ENCODE measurements at places on chromosomes 3 and 15. TPM values are rescaled to one million over a fixed set of nuclear protein-coding genes. Genes with fewer than 3 reads are reported as not detected.

DNA sequence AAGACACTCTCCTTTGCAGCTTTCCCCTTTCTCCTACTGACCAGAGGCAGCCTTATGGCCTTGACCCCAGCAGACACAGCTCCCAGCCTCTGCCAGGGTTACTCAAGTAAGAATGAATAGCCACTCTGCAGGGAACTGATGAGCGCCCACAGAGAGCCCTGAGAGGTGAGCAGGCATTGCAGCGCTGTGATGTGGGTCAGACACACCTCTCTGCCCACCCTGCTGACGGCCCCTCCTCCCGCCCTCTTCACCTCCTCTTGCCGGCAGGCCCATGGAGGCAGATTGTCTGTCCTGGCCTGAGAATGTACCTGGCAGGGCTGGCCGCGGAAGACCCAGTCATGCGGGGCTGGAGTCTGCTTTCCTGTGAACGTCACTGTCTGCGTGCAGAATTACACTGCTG, 512.6 kb upstream of the PPP2R3A start:
- no peak for DNase-seq

DNA sequence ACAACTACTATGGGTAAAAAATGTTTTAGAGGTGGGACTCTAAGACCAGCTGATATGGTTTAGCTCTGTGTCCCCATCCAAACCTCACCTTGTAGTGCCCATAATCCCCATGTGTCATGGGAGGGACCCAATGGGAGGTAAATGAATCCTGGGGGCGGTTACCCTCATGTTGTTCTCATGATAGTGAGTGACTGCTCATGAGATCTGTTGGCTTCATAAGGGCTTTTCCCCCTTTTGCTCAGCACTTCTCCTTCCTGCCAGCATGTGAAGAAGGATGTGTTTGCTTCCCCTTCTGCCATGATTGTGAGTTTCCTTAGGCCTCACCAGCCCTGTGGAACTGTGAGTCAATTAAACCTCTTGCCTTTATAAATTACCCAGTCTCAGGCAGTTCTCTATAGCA, 45.7 kb downstream of the FAM98B start:
- no peak for DNase-seq

- peak; percentile 60 for DNase-seq
These were observed 74.0 kb upstream of the TTBK2 start for GRCh38 chr15:42994546-42994945.

DNA sequence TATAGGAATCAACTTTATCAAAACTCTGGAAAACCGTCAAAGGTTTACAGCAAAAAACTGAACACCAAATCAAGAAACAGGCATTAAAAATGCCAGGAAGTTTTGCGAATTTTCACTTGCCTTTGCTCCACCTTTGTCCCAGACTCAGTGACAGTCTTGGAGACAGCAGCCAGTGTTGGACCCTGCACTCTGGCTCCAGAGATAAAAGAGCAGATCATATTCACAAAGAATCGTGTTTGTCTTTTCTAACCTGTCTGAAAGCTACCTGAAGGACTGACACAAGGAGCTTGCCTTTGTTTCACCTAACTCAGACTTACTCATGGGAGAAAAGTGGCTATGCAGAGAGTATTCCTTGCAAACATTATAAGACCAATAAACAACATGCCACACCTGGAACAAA, 74.0 kb upstream of the TCF12 start:
- no peak for DNase-seq

DNA sequence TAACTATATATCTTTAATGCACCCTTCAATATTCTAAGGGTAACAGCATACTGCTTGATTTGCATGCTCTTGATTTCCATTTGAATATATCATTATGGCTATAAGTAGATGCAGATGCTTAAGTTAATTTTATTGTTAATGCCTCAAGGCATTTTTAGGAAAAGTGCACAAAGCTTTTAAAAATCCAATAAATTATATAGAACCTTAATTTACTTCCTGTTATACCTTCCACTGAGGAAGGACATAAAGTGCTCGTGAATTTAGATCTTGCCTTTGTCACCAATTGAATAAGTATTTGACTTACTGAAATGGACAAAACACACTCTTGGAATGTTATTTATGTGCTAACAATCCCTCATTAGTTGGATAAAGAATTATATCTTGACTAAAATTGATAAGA, 276.7 kb upstream of the CCDC54 start:
- no peak for DNase-seq

DNA sequence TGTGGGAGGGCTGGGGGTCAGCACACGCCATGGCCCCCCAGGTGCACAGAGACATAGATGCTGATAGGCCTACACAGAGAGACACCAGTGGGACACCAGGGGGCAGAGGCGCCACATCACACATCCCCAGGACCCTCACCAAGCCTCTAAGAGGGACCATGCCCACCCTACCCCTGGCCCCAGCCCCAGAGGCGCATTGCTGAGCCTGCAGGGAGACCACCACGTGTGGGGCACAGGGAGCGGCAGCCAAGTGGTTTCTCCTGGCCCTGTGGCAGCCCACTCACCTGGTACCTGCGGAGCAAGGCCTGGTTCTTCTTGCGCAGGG, 1.2 kb downstream of the CCDC9B start:
- no peak for DNase-seq

DNA sequence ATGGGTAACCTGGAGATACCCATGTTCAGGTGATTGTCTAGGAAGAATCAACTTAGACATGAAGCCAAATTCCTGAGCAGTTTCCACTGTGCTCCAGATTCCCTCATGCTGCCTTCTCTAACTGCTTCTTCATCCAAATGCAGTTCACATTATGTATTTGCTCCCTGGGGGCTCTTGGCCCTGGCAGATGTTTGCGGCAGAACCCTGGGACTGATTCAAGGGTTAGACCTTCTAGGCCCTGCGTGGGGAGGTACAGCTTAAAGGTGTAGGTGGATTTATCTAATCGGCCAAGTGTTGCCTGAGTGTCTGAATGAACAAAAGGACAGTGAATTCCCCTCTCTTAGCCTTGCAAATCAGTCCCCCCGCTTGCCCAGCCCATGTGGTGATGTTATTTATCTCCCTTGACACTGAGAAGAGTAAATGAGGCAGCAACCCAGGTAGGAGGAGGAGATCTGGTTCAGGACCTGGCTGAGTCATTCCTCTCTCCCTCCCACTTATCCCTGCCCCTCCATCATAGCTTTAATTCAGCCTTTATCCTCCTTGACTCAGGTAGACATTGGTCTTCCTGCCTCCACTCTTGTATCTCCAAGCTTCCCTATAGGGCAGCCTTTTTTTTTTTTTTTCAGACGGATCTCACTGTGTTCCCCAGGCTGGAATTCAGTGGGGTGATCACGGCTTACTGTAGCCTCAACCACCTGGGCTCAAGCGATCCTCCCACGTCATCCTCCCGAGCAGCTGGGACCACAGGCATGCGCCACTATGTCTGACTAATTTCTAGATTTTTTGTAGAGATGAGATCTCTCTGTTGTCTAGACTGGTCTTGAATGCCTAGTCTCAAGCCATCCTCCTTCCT, 54.8 kb downstream of the MAGEF1 start:
- DNase-seq, result peak; percentile 67

DNA sequence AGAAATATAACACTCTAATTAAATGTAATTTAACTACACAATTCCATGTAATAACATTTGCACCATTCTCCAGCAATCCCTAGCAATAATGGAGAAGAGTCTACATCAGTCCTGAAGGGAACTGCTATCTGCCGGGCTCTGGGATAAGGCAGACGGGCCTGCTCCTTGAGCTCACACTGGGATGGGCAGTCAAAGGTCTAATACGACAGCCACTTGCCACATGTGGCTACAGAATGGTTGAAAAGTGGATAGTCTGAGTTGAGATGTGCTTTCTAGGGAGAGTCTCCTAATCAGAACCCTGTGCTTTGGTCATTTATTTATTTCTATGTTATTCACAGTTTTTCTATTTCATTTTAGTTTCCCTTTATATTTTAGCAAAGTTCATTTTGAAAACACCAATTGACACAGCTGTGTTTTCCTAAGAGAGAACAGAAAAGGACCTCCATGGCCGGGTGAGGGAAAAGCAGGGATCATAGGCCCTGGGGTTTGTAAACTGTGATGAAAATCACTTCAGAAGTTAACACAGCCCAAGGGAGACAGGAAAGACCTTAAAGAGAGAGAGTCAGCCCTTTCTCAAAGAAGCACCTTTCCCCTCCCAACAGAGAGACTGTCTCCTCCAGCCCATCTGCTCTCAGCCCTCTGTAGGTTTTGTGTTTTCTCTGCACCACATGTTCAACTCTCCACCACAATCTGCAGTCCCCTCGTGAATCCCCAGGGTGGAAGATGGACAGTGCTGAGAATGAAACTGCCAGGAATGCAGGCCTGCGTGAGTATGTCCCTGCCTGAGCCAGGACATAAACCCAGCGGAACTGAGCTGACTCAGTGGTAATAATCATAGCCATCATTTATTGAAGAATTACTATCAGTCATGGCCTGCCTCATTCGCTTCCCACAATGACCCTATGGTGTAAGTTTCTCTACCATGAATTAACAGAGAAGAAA, 11.6 kb downstream of the FSIP1 start:
- DNase-seq, result no peak

DNA sequence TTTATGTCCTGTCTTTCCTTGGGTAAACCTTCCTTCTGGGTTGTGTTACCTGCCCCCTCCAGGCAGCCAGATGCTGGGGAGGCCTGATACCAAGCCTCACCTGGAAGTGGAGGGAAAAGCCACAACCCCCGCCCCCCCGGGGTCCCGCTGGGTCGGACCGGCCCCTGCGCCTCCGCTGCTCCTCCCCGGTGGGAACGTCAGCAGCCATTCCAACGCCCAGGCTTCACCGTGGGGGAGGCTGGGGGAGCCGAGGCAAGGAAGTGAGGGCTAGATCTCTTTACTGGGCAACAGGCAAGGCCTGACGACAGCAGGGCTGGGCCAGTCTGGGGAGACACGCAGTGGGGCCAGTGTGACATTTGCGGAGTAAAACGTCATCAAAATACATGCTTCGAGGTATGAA, 53.0 kb upstream of the SNRPA1 start:
- DNase-seq, result no peak

- DNase-seq, result no peak
These were observed 111.0 kb upstream of the STRIT1 start for GRCh38 chr3:155404486-155404885.

DNA sequence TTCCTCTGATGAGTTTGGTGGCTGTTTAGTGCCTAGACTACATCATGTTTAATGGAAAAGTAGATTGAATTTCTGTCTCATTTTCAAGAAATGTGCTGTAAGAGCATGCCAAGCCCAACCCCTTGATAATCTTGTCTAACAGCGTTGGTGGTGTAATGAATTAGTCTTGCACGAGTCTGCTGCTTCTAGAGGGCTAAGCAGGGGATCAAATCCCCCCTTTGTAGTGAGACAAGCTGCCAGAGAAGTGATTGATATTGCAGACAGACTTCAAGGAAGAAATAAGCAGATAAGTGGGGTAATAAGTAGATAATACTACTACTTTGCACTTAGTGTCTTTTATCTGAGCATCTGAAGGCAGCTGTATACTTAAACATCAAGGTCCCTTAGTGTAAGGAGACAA, 141.4 kb downstream of the TP63 start:
- peak; percentile 56 for DNase-seq

GRCh38 chr3:52396011-52396906, 48.6 kb downstream of the SEMA3G start:
- no peak for DNase-seq

GRCh38 chr15:81152799-81153198, 18.7 kb downstream of the CFAP161 start:
- DNase-seq, result no peak

- peak; percentile 82 for DNase-seq
These were observed 29.6 kb downstream of the PSMD6 start for GRCh38 chr3:63993653-63994079.

DNA sequence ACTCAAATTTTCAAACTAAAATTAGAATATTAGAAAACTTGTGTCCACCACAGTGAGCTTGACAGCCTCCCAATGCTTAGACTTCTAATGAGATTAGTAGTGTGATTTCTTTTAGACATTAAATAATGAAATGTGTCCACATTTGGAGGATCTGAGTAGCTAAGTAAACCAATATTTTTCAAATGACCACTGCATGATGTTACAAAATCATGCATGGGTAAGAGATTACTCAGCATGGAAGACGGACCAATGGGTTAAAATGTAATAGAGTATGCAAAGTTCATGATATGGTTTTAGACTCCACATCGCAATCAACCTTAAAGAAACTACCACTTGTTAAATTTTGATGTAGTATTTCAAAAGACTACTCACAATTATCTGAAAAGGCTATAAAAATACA, 130.6 kb downstream of the IMPG2 start:
- peak; percentile 34 for DNase-seq

GRCh38 chr3:10160346-10160745, 4.4 kb upstream of the IRAK2 start:
- DNase-seq, result no peak

- DNase-seq, result no peak
These were observed 10.7 kb downstream of the MUC13 start for GRCh38 chr3:124923833-124924232.

- no peak for DNase-seq
These were observed 242.6 kb upstream of the TPM1 start for GRCh38 chr15:62799919-62800318.

DNA sequence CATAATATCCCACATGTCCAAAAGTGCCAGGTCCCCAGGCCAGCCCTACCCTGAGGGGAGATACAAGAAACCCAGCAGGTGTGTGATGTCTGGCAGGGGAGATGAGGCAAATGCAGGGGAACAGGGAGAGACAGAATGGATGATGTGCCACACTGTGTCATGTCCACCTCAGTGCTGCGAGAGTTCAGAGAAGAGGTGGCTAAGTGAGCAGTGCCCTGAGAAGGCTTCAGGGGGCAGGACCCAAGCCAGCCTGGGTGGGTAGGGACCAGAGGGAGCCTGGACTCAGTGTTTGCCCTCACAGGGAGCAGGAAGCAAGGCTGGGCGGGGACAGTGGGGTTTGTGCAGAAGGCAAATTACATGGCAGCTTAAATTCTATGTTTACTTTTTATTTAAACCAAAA, 61.2 kb downstream of the KLHL6 start:
- DNase-seq, result no peak

GRCh38 chr3:16885593-16886302, 993 bp downstream of the PLCL2 start:
- DNase-seq, result no peak

DNA sequence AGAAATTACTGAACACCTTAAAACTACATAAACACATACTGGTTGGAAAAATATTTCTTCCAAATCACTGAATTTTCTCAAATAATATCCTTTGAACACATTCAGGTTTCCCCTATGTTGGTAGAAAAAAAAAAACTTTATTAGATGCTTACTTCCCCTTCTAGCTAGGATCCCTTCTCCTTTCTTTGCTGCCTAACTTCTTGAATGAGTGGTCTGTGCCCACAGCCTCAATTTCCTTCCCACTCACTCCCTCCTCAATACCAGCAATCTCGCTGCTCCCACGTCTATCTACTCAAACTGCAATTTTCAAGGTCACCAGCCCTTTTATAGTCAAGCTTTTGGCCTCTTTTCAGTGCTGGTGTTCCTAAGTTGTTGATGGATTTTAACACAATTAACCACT, 8.3 kb downstream of the CD200R1 start:
- no peak for DNase-seq

GRCh38 chr3:132071043-132071442, 36.2 kb upstream of the CPNE4 start:
- peak; percentile 11 for DNase-seq

GRCh38 chr3:101204246-101204645, 116.1 kb downstream of the IMPG2 start:
- DNase-seq, result no peak

- no peak for DNase-seq
These were observed 15.9 kb upstream of the LAMP3 start for GRCh38 chr3:183178512-183178832.

CADM2 gene
- 0.30 TPM for polyA plus RNA-seq

LYSMD2 gene
- 1.7 TPM for polyA plus RNA-seq

HRG gene
- polyA plus RNA-seq, result not detected

LTF gene
- polyA plus RNA-seq, result not detected

GABRA5 gene
- polyA plus RNA-seq, result 0.10 TPM

KLHDC8B gene
- polyA plus RNA-seq, result 188 TPM

UROC1 gene
- polyA plus RNA-seq, result not detected
